Ascending aorta (tissue), 2 donors: ENCODE measurements at places on chromosomes 2 and 18. TPM values are rescaled to one million over a fixed set of nuclear protein-coding genes. Genes with fewer than 3 reads are reported as not detected.

ADRA2B gene
- total RNA-seq = 9.4 TPM

EMX1 gene
- not detected for total RNA-seq

CGREF1 gene
- total RNA-seq = 3.5 TPM

SIX2 gene
- 22.2 TPM for total RNA-seq

HOXD12 gene
- not detected for total RNA-seq

ALPI gene
- not detected for total RNA-seq

UBXN4 gene
- 14.8 TPM for total RNA-seq

FAP gene
- total RNA-seq = 16.7 TPM
